ENCODE measurements at places on chromosomes 11 and 22.

DNA sequence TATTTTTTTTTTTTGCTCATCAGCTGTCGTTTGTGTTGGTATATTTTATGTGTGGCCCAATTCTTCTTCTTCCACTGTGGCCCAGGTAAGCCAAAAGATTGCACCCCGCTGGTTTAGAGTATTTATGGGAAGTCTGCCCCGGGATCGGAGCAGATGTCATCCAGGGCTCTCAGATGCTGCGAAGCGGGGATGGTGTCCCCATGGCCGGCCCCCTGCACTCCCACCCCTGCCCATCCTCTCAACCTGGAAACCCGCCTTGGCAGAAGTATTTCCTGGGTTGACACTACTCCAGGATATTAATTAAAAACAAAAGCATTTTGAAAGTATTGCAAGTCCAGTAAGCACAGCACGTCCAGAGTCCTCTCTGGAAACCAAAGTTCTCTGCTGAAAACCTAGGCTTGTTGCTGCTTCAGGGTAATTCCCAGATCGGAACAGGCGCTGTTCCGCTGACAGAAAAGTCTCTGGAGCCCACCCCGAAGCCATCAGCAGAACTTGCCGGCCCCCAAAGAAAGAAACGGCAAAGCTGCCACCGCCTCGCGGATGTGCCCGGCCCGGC, 833 bp downstream of the SCUBE2 start:
- DNase-seq, result no peak

DNA sequence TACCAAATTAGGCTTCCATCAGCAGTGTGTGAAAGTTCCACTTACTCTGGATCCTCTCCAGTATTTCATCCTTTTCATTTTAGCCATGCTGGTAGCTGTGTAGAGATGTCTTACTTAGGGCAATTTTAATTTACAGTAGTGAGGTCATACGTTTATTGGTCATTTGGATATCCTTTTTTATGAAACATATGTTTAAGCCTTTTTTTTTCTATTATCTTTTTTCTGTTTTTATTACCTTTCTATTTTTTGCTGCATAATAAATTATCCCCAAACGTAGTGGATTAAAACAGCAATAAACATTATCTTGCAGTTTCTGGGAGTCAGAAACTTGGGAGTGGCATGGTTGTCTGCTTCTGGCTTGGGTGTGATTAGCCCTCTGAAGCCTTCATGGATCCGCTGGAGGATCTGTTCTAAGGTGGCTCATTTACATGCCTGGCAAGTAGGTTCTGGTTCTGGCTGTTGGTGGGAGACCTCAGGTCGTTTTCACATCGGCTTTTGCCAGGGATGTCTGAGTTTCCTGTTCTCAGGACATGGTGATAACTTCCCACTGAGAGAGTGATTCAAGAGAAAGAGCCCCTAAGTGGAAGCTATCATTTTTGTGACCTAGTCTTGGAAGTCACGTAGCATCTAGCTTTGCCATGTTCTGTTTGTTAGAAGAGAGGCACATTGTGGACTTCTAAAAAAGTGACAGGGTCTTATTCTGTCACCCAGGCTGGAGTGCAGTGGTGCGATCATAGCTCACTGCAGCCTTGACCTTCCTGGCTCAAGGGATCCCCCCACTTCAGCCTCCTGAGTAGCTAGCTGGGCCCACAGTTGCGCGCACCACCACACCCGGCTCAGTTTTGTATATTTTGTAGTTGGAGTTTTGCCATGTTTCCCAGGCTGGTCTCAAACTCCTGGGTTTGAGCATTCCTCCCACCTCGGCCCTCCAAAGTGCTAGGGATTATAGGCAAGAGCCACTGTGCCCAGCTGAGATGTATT, 38.6 kb downstream of the PPP6R3 start:
- DNase-seq, result no peak

DNA sequence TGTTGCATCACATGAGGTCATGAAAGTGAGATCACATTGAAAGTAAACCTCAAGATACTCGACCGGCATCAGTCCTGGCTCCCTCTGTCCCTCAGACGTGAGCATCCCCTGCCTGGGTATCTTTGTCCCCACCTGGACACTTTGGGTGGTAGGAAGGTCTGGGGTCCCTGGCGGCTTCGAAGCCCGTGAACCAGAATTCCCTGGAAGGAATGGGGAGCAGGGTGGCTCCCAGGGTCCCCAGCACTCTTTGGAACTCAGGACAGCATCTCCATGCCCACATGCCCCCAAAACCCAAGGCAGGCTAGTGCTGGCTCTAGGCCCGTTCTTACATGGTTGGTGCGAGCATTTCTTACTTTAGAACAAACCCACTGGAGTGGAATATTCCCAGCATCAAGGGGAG, 7.5 kb downstream of the DERL3 start:
- no peak for DNase-seq

- peak; percentile 23 for DNase-seq
Observed at GRCh38 chr11:134224710-134225664, 516 bp downstream of the VPS26B start.

DNA sequence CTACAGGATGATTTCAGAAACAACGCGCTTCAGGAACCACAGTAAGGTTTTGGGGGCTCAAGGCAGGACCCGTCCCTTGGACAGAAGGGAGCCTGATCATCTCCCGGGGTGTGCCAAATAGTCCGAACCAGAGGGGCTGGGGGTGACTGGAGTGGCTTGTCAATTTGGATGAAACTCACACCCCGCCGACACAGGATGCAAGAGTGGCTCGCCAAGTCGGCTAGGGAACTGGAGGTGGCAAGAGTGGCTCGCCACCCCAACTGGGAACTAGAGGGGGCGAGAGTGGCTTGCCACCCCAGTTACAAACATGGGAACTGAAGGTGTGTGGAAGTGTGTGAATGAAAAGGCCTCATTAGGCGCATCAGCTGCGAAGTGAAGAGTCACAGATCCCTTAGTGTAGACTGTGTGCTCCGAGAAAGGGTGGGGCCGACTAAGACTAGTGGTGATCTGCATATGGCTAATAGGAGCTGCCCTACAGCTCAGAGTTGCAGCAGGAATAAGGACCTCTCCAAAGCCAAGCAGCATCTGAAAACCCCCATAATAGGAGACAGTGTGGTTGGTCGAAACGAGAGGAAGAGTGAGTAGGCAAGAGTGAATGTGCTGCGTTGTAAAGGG, 26.6 kb upstream of the CPT1A start:
- DNase-seq, result no peak

- no peak for DNase-seq
Observed at GRCh38 chr11:87832211-87832610, 343.0 kb downstream of the RAB38 start.

DNA sequence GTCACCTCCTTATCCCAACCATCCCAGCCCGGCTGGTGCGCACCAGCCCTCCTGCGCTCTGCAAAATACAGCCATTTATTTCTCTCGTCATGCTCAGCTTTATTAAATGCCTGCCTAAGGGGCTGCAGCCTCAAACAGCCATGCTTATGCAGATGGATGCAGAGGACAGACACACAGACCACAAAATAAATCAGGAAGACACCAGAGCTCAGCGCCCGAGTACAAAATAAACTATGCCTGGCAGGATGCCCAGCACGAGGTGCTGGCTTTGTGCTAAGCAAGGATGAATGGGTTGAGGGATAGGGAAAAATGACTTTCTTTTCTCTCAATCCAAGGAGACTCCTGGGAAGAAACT, 70.5 kb downstream of the RPUSD4 start:
- no peak for DNase-seq

- DNase-seq, result peak; percentile 27
Observed at GRCh38 chr11:95788921-95789505, 569 bp downstream of the FAM76B start.

GRCh38 chr11:93525601-93526345, 17.4 kb downstream of the SMCO4 start:
- no peak for DNase-seq

DNA sequence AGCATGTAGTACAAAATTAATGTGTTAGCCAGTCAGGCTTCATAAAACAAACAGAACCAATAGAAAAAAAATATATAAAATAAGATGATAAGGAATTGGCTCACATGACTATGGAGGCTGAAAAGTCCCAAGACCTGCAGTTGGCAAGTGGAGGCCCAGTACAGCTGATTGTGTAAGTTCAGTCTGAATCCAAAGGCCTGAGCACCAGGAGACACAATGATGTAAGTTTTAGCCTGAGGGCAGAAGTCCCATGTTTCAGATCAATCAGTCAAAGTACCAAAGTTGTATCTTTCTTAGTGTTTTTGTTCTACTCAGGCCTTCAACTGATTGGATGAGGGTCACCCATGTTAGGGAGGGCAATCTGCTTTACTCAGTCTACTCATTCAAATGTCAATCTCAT, 14.3 kb upstream of the OR10D3 start:
- no peak for DNase-seq

- no peak for DNase-seq
Observed at GRCh38 chr11:118132385-118133151, 20.1 kb downstream of the SCN4B start.

GRCh38 chr22:48896766-48897644, 930.7 kb downstream of the BRD1 start:
- DNase-seq, result no peak

DNA sequence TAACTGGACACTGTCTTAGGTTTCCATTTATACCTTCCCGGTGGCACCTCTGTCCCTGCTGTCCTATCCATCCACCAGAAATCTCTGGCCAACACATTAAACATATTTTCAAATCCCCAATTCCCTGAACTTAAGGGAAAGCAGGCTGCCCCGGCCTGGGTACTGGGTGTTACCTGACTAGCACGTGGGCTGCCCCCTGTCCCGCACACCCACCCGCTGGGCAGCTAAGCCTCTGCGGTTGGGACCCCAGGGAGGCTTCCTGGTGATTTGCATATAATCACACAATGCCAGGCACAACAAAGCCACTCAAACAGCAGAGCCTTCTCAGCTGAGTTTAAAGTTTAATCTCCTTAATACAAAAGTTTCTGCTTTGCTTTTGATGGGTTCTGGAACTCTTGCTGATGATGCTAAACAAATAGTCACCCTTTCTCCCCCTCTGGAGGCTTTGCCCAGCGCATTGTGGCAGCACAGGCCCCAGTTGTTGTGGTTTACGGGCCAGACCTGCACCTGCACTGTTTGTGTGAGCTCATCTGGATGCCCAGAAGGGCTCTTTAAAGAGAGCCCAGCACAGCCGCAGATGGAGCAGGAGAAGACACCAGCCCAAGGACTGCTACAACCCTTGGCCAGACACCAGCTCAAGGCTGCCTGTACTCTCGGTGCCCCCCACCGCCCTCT, 59.9 kb upstream of the POU2AF1 start:
- no peak for DNase-seq

DNA sequence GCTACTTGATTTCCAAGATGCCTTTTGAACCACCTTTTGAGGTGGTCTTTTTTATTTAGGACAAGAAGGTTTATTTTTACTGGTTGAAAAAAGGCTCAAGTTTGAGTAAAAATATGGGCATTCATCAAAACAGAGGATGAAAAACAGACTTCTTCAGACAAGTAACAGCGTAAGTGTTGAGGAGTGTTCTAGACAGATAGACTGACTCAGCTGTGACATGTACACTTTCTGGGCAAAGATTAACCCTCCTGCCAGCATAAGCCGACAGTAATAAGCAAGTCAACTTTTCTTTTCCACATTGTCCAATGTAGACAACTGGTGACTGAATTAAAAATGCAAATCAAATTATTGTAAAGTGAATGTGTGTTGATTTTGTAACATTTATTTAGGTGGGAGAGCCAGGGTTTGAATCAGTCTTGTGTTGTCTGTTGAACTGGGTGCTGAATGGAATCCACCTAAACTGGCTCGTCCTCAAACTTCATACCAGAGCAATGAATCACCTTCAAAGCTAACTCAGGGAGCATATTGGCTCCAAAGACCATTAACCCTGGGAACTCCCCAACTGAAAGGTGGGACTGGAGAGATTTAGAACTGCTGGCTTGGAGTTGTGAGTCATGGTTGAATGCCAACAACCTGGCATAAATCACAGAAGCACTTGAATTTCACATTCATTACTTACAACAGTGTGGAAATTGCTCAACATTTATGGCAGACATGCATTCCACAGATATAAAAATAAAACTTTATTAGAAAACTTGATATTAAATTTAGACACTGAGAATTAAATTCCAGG, 377.0 kb downstream of the ETS1 start:
- DNase-seq, result no peak

DNA sequence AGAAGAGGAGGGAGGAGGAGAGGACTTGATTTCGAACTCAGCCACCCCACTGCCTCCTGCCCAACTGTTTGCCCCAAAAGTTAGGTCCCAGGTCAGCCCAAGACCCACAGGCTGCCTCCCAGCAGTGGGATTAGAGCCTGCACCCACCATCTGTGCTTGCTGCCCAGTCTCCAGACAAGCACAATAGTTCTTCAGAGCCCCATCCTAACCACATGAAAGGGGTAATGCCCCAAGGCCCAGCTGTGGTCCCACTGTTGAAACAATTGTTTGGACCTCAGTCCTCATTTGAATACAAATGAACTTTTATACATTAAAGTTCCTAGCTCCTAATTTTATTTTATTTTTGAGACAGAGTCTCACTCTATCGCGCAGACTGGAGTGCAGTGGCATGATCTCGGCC, 5.4 kb upstream of the VPS51 start:
- no peak for DNase-seq

DNA sequence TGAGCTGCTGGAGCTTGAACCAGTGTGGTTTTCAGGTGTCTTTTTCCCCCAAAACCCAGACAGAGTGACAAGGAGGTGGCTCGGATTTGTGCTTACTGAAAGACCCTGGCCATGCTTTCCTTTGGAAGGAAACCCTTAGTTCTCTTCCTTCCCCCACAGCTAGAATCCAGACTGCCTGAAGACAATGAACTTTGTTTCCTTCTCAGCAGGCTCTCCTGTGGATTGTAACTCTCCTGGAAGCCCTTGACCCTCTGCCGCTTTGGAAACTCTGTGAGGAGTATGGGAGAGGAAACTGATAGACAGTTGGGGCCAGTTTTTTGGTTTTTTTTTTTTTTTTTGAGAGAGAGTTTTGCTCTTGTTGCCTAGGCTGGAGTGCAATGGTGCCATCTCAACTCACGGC, 62.1 kb upstream of the SESN3 start:
- no peak for DNase-seq

DNA sequence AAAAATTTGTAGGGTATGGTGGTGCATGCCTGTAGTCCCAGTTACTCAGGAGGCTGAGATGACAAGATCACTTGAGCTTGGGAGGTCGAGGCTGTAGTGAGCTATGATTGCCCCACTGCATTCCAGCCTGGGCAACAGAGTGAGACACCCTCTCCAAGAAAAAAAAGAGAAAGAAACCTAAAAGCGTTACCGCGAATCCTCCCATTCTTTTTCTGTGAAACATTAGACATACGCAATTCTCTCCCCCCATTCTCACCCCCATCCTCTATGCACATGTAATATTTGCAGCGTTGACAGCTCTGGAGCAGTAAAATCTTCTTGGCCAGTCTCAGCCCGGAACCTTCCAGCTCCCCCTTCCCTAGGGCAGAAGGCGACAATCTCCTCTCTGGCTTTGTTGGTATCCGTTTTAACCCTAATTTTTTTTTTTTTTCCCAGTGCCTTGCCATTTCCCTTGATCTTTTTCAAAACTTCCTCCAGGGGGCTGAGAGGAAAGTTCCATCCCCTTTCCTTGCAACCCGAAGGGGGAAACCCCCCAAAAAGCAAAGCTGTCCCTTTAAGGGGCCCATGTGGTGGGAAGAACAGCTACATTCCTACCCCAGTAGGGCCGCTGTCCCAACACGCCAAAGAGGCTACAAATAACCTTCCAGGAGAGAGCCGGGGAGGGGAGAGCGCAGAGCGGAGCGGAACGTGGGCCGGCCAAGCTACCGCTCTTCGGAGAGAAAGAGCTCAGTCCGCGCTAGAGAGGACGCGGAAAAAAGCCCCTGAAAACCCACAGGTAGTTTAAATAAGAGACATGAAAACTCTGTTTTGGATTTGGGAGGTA, 1.9 kb downstream of the LRP4 start:
- no peak for DNase-seq

- DNase-seq, result no peak
Observed at GRCh38 chr11:116527180-116527991, 245.4 kb downstream of the BUD13 start.

- DNase-seq, result no peak
Observed at GRCh38 chr11:76158394-76159302, 47.7 kb downstream of the WNT11 start.

Measured in effector CD4-positive, alpha-beta T cell (primary cell).